Activated T-helper 1 cell treated with anti-CD3 and anti-CD28 coated beads, Interleukin-12 subunit alpha, Interleukin-12 subunit beta, Interleukin-2, Interleukin-4 antibody, amounts not matched to agents 30 ng/mL and 10 ng/mL and 1 ng/mL, durations not matched to agents 14 hours and 24 hours and 36 hours (primary cell): ENCODE measurements at places on chromosomes 7 and 10. TPM values are rescaled to one million over a fixed set of nuclear protein-coding genes. Genes with fewer than 3 reads are reported as not detected.

The FEZF1 gene
- not detected in 2 replicates for total RNA-seq

- DNase-seq = no peak
These were observed 229.2 kb downstream of the LRRN3 start for GRCh38 chr7:111320133-111320532.

DNA sequence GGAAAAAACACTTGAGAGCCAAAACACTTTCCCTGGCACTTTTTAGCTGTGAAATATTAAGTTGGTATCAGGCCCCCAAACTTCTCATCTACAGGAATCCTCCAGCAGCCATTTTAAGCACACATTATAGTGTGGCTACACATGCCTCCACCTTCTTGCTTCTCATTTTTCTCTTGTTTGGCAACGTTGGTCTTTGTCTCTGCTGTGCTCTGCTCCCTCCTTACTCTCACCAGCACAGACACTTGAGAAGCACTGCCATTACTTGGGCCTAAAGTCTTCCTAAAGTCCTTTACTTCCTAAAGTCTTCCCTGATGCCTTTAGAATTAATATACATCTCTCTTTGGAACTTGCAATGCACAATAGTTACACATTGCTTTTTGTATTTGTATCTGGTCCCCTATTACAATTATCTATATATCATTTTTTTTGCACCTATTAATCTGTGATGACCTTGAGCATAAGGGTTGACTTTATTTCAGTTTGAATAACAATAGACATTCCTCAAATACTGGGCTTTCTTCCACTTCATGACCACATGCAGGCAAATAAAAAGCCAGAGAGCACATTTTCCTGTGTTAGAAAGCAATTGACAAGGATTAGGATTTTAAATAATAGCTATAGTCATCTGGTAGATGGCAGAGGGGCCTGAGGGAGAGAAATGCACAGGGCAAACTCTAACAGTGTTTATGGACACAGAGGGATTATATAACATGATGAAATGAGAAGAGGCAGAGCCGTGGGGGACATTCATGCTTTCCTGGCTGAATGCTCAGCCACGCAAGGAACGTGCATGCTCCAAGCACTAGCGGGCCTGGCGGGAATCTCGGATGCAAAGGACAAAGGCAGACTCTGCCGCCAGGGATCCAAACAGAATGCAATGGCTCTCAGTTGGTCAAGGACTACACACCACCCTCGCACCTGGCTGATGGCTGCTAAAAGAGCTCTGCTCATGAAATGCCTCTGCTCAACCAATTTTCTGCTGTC lies 99.3 kb downstream of the CDC14C start:
- no peak for DNase-seq

DNA sequence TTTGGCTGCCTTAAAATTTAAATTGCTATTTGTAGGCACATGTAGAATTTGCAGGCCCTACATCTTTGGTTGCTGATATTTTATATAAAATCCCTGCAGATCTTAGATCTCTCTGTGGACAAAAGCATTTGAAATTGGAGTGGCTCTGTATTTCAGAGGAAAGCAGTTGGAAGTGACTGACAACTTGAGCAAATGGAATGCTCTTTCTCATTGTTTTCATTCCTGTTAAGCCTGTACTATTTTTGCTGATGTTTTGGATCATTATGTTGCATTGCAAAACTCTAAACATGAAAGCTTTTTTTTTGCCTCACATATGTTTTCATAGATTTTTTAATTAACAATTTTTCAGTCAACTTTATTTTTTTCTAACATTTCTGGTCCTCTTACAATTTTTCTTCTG lies 251.2 kb upstream of the MDFIC start:
- no peak for DNase-seq

DNA sequence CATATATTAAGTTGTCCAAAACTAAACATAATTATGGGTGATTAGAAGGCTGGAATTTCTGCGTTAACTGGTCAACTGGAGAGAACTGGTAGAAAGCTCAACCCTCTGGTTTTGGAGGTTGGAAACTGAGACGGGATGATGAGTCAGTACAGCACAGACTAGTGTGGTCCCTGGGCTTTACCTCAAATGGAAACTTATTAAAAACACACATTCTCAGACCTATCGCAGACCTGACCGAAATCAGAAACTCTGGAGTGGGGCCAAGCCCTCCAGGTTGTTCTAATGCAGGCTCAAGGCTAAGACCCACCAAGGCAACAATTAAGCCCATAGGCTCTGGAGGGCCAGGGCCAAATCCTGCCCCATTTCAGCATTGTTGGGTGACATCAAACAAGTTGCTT lies 136.9 kb downstream of the KCNMA1 start:
- DNase-seq = no peak

GRCh38 chr10:7084280-7085005 lies 326.4 kb downstream of the SFMBT2 start:
- DNase-seq = no peak

DNA sequence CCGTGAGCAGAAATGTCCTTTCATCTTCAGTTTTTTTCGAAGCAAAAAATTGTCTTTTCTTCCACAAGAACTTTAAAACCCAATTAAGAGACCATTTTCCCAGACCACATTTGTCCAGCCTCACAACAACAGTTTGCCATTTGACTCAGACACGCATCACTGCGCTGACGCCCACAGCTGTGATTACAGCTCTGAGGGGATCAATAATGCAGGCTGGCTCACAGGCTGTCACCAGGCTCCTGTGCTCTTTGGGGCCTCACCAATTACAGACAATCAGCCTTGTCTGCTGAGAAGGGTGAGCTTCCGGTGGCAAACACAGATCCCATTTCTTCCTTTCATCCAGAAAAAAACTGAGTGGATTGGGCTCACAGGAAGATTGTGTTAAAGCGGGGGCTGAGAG lies 33.3 kb downstream of the DDC start:
- no peak for DNase-seq

GRCh38 chr7:155311826-155312537 lies 14.3 kb downstream of the INSIG1 start:
- no peak for DNase-seq

GRCh38 chr7:134101716-134102115 lies 25.4 kb upstream of the LRGUK start:
- no peak for DNase-seq
